Gastrocnemius medialis (tissue), 4 donors: ENCODE measurements at places on chromosomes 11 and 22. TPM values are rescaled to one million over a fixed set of nuclear protein-coding genes. Genes with fewer than 3 reads are reported as not detected.

Gene MS4A7
- 2.5 TPM for total RNA-seq

DNA sequence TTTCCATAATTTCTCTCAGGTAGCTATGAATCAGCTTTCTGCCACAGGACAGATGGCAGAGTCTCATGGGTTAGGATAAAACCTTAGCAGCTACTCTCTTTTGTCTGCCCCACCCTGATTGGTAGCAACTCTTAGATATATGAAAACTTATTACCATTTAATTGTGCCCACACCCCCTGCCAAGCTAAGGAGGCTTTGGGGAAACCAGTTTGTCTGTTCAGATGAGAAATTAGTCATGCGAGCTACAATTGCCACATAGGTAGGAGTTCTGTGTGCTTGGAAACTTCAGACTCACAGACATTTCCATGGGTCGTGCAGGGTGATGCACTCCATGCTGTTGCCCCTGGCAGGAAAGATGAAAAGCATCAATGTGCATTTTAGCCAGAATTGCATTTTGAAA is 39.9 kb downstream of the CD44 start:
- no peaks in the 10 kb centered on the region for H3K36me3 ChIP-seq
- no peak for DNase-seq
- H3K4me3 ChIP-seq = no peak overlapping the region
- H3K27me3 ChIP-seq = no peaks in the 10 kb centered on the region
- H3K4me1 ChIP-seq = peaks cover 9% of the 10 kb centered on the region

DNA sequence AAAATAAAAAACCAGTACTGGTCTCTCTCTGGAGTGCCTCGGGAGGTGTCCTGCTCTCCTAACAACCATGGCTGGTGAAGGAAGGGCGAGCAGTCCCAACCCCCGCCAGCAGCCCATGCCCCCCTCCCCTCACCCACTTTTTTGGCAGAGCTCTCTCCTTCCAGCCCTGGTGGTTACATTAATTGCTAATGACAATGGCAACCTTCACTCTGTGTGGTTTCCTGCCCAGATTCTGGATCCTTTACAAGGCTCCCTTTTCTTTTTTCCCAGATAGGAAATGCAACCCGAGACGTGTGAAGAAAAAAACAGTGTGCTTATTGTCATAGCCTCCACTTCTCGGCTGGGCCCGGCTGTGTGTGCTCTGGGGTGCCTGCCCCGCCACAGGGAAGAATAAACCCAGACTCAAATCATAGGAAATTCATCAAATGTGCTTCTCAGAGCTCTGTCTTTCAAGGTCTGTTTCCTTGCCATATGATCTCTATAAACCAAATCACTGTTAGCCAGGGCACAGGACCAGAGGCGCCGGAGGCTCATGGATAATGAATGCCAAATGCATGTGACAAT is 513.0 kb downstream of the SOX6 start:
- H3K27me3 ChIP-seq = no peaks in the 10 kb centered on the region
- peak overlapping the region; percentile 26 for H3K27ac ChIP-seq
- DNase-seq = no peak
- no peaks in the 10 kb centered on the region for H3K4me1 ChIP-seq

GRCh38 chr11:64048042-64048854 is 12.5 kb downstream of the FLRT1 start:
- H3K36me3 ChIP-seq = no peaks in the 10 kb centered on the region
- H3K27me3 ChIP-seq = no peaks in the 10 kb centered on the region
- peaks cover 9% of the 10 kb centered on the region for H3K4me1 ChIP-seq
- peak overlapping the region; percentile 68 for H3K27ac ChIP-seq
- H3K4me3 ChIP-seq = no peak overlapping the region
- peak; percentile 42 for DNase-seq

- H3K4me3 ChIP-seq = no peak overlapping the region
- no peak for DNase-seq
- H3K4me1 ChIP-seq = no peaks in the 10 kb centered on the region
Observed at GRCh38 chr11:127445476-127445875, 444.9 kb upstream of the KIRREL3 start.

GRCh38 chr11:75814363-75814676 is 690 bp upstream of the UVRAG start:
- peaks cover 31% of the 10 kb centered on the region for H3K4me1 ChIP-seq
- DNase-seq = no peak
- no peaks in the 10 kb centered on the region for H3K27me3 ChIP-seq
- H3K36me3 ChIP-seq = no peaks in the 10 kb centered on the region
- H3K27ac ChIP-seq = peak overlapping the region; percentile 84

GRCh38 chr11:21476588-21476987 is 716.3 kb upstream of the ANO5 start:
- no peak for DNase-seq
- no peaks in the 10 kb centered on the region for H3K27me3 ChIP-seq
- H3K36me3 ChIP-seq = no peaks in the 10 kb centered on the region
- H3K27ac ChIP-seq = no peak overlapping the region
- H3K4me3 ChIP-seq = no peak overlapping the region
- H3K4me1 ChIP-seq = no peaks in the 10 kb centered on the region
